ENCODE measurements at places on chromosomes 7 and 10. TPM values are rescaled to one million over a fixed set of nuclear protein-coding genes. Genes with fewer than 3 reads are reported as not detected.

The TDRD1 gene
- total RNA-seq = not detected

The ZNF853 gene
- total RNA-seq = 18.6 TPM

The WAPL gene
- 75.1 TPM for total RNA-seq

The FAM25C gene
- total RNA-seq = not detected

The FAM171A1 gene
- total RNA-seq = 31.2 TPM

The SPDYE2B gene
- total RNA-seq = not detected

The IDI2 gene
- not detected for total RNA-seq

The COMTD1 gene
- 20.3 TPM for total RNA-seq

The RAB19 gene
- total RNA-seq = not detected

The SHTN1 gene
- 4.9 TPM for total RNA-seq

The C10orf53 gene
- not detected for total RNA-seq

The ZNF425 gene
- 4.8 TPM for total RNA-seq

All from uterus (tissue), 4 donors.